Stimulated activated CD4-positive, alpha-beta T cell treated with anti-CD3 and anti-CD28 coated beads, Interleukin-12 subunit alpha, Interleukin-12 subunit beta, amount 100 ng/mL, for 4 hours (primary cell): ENCODE measurements at places on chromosomes 2 and 18.

DNA sequence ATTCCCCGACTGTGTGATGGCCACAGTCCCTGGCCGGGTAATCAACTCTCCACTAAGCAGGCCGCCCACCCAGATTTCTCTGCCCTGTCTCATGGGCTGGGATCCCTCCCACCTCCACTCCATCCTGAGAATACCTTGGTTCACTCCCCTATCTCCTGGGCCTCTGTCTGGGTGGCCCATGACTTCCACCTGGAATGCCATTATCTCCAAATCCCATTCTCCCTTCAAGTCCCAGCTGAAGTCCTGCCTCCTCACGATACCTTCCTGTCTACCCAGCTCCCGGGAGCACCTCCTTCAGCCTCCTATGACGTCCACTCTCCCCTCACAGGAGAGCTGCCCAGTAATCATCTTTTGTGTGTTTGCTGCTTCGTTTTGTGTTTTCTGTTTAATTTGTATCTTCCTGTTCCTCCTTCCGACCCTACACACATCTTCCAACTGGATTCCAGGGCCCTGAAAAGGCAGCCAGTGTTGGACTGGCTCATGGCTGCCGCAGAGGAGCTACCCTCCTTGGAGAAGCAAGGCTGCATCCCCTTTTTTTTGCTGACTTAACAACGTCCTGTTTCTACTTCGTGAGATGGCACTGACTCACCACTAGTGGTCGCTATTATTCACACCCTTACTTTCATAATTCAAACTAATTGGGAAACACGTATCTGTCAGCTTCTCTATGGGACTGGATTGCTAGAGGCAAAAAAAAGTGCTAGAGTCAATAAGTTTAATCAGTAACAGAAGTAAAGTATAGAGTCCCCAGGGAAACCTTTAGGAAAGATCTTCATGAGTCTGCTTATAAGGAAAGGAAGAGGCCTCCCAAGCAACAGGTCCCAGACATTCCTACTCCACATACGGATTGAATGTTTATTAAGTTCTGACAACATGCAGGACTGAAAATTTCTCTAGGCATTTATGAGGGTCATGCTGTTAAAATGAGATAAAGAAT lies 171.9 kb upstream of the GATA6 start:
- DNase-seq = no peak

- DNase-seq = no peak
These were observed 55.8 kb upstream of the ALPP start for GRCh38 chr2:232322560-232323327.

DNA sequence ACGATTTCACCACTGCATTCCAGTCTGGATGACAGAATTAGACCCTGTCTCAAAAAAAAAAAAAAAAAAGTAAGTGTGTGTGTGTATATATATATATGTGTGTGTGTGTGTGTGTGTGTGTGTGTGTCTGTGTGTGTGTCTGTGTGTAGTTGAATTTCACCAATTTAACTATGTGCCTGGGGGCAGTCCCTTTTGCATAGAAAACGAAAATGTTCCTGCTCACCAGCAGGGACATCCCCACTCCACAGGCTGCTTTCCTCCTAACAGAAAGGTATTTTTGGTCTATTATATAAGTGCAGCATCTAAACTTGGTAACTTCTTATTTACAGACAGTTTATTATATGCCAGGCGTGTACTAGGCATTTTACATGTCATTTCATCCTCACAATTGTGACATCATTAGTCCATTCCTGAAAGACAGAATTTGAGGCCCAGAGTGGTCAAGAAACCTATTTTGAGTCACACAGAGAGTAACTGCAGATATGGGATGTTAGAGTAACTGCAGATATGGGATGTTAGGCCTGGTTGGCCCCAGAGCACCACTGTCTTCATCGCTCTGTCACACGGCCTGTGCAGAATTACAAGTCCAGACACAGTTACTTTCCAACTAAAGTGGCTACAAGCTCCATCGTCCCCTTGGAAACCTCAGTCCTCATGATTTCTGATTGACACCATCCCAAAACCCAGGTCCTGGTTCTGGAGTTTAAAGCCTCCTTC lies 9.3 kb upstream of the TTL start:
- no peak for DNase-seq

DNA sequence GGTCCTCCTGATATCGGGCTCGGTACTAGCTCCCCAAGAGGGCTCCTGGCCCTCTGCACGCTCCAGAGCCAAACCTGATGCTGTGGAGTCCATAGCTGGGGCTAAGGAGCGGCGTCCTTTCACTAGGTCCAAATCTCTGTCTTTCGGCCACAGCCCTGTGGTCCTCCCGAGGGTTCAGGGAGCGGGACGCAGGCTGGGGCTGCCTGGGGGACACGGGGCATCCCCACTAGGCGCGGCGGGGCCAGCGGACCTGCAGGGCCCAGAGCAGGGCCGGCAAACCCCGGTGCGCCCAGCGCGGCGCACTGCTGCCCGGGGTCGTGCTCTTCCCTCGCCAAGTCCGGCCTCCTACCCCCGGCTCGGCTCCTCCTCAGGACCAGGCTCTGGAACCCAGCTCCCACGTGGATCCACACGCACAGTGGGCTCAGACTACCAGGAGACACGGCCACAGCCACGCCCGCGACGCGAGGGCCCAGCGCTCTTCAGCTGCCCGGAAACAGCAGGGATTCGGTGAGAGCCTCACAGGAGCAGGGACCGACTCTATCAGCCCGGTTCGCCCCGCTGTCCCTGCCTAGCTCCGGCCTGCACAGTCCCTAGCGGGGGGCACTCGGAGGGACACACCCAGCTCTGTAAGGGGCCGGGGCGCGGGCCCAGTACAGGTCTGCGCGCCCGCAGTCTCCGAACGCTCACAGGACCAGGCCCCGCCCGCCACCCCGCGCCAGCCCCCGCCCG lies 593 bp downstream of the ZNF514 start:
- DNase-seq = no peak

DNA sequence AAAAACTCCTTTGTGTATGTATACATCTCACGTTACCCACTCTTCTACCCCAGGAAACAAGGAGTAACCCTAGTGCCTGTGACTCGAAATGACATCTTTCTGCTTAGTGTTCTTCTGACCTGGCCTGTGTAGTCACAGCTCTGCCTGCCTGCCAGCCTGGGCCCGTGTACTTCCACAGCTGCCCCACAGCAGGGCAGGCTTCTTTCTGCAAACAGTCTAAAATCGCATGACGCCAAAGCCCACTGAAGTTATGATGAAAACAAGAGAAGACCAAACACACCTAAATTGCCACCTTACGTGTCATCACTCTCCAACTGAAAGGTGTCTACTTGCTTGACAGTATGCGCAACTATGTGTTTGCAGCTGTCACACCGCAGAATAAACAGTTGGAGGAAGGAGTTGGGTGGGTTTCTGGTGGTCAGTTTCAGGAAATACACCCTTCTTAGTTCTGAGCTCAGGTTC lies 1.5 kb downstream of the GAREM1 start:
- no peak for DNase-seq

DNA sequence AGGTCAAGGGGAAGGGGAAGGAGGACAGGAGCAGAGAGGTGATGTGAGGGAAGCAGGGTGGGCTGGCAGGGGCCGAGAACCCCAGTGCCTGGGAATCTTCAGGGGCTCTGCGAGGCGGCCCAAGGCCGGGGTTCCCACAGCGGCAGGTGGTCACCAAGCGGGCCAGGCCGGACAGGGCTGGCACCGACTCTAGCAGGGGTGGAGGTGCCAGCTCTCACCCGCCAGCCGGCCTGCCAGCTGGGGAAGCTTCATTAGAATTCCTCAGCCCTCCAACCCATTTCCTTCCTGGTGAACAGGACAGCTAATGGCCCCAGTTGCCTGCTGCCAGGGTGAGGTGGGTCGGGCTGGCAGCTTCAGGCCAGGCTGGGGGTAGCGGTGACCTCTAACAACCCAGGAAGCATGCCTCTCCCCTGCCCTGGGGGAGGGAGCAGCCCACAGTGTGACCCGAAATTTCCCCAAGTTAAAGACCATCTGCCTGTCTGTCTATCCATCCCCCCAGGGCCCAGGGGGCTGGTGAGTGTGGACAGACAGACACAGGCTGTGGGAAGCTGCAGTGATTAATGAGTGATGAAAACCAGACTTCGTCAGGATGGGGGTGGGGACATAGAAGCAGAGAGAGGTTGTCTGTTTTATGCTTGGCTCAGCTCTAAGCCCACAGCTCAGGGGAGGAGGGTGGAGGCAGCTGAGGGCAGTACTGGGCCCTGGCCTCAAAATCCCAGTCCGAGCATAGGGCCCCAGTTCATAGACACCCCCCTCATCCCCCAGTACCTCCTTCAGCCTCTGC lies 144.1 kb downstream of the ZFP36L2 start:
- DNase-seq = no peak
